Left forelimb (tissue), 1 donor: ENCODE measurements at places on chromosomes 3 and 15.

GRCh38 chr15:80317389-80318182, 65.6 kb upstream of the CTXND1 start:
- no peak for DNase-seq

- DNase-seq, result no peak
These were observed 62.8 kb upstream of the CSPG4 start for GRCh38 chr15:75775296-75776064.

- DNase-seq, result no peak
These were observed 166.3 kb downstream of the GREM1 start for GRCh38 chr15:32884146-32884545.

GRCh38 chr15:44137750-44138149, 57.3 kb downstream of the FRMD5 start:
- no peak for DNase-seq

GRCh38 chr15:94445566-94446160, 214.3 kb downstream of the MCTP2 start:
- DNase-seq, result no peak

DNA sequence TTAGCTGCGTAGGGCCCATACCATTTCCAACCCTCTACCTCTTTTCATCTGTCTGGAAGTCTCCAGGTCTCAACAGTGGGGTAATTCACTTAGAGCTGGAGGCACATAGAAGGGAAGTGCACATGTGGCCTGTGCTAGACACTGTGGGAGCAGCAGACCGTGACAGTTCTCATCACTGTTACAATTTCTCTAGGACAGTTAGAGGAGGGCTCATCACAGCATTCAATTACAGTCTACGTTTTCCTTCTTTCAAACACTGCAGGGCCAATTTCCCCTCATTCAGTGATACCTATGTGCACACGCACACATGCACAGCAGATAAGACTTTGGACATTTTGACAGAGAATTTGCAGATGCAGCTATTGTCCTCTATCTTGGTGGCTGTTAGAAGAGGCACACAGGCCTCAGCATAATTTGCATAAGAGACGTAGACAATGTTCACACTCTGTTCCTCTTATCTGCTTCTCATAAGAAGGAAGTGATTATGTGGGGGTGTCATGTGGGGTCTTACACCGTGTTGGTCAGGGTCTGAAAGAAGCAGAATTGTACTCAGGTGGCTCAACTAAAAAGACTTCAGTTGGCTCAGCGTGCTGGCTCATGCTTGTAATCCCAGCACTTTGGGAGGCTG, 12.6 kb upstream of the HRG start:
- no peak for DNase-seq

- peak; percentile 63 for DNase-seq
These were observed 9.5 kb downstream of the CHSY1 start for GRCh38 chr15:101242160-101242998.

DNA sequence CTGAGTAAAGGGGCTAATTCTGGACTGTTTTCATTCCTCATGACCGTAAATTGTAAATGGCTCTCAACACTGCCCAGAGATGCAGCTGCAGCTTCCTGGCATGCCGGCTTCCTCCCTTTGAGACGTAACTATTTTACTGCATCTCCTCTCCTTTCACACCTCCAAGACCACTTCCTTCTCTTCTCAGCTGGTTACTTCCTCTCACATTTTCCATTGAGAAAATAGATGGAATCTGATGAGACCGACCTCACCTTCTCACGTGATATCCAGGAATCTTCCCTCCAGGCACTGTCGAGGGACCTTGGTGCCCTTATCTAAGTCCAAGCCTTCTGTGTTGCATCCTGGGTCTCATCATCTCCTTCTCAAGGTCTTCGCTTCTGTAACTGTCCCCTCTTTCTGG, 12.7 kb downstream of the LYSMD4 start:
- DNase-seq, result no peak

DNA sequence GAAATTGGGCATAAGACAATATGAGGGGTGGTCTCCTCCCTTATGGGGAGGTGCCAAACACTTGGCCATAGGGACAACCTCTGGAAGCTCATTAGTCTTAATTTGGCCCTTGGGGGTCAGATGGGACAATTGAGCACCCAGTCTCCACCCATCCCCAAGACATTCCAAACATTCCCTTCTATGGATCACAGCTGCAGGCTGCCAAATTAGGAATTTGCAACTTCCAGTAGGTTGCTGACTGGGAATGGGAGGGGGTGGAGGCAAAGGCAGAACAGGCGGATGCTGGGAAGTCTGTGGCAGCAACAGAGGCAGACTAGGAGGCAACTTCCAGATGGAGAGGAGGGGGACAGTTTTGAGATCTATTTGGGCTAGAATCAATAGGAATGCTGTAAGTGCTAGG, 1.4 kb upstream of the PDHB start:
- no peak for DNase-seq

- no peak for DNase-seq
These were observed 1.9 kb downstream of the RAP2B start for GRCh38 chr3:153163756-153164550.

- no peak for DNase-seq
These were observed 259.2 kb downstream of the LSAMP start for GRCh38 chr3:116186049-116186448.

DNA sequence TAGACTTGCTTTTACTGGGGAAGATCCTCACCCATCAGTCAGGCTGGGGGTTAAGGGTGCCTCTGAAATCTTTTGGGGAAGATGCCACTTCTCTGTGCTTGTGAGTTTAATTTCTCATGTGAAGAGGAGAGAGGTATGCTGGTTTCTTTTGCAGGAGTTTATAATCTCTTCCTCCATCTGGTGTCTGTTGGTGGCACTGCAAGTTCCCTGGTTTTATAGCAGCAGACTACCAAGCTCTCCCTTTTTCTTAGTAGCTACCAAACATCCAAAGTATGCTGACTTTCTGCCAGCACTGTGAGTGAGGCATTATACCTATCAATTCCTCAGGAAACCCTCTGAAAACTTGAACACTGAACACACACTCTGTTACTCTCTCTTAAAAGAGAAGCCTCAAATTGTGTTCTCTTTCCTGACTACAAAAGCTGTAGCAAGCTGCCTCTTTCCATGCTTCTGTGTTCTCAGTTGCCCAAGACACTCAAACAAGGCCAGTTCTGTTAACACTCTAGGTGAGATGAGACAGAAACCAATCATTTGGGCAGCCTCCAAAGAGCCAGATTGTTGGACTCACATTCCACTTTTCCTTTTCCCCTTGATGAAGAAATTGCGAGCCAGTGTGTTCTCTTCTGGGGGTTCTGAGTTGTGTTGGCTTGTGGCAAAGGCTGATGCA, 299.5 kb downstream of the GAP43 start:
- no peak for DNase-seq
